ENCODE measurements at places on chromosomes 6 and 20.

DNA sequence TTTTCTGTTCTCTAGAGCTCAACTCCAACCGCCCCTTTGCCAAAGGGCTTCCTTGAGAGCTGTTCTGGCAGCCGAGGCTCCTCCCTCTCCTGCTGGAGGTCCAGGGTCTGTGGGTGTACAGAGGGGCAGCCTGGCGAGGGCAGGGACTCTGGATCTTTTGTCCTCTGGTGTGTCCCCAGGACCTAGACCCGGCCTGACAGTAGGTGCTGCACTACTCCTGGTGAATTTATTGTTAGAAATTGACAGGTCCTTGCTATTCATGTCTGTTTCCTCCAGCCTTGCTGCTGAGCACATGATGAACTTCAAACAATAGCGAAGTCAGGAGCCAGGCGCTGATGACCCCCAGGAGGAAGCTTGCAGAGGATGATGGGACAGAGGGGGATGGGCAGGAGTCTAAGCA lies 234.7 kb upstream of the SULF2 start:
- DNase-seq = no peak

GRCh38 chr20:32457479-32457986 lies 99.4 kb downstream of the ASXL1 start:
- DNase-seq = no peak

DNA sequence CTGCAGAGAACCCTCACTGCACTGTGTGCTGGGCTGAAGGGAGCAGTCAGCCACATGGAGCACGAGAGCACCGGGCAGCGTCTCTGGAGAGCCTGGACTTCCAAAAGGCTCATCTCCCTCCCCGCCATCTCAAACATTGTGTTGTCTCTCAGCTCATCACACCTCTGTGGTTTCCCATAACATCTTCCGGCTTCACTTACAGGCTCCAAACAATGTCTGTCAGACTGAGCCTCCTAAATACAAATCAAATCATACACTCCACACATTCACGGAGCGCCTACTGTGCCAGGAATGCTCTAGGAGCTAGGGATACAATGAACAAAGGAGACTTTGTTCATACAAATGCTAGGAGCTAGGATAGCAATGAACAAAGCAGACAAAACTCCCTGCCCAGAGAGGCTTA lies 398.0 kb downstream of the RNGTT start:
- no peak for DNase-seq

GRCh38 chr6:118574051-118574865 lies 26.2 kb downstream of the PLN start:
- DNase-seq = no peak

GRCh38 chr20:47315339-47316056 lies 41.0 kb downstream of the ZMYND8 start:
- DNase-seq = no peak
